ENCODE measurements at places on chromosomes 11 and 22. TPM values are rescaled to one million over a fixed set of nuclear protein-coding genes. Genes with fewer than 3 reads are reported as not detected.

Gene ARHGAP8
- total RNA-seq = 3.2 TPM

Gene MYOD1
- 2.4 TPM for total RNA-seq

Gene APOA4
- not detected for total RNA-seq

Gene ABCC8
- total RNA-seq = 10.6 TPM

Gene OLFML1
- total RNA-seq = 25.7 TPM

Gene ARVCF
- total RNA-seq = 169 TPM
